ENCODE measurements at places on chromosomes 2 and 18.
A peak's percentile ranks its signal among the peaks of the same experiment; 100 is the strongest.

DNA sequence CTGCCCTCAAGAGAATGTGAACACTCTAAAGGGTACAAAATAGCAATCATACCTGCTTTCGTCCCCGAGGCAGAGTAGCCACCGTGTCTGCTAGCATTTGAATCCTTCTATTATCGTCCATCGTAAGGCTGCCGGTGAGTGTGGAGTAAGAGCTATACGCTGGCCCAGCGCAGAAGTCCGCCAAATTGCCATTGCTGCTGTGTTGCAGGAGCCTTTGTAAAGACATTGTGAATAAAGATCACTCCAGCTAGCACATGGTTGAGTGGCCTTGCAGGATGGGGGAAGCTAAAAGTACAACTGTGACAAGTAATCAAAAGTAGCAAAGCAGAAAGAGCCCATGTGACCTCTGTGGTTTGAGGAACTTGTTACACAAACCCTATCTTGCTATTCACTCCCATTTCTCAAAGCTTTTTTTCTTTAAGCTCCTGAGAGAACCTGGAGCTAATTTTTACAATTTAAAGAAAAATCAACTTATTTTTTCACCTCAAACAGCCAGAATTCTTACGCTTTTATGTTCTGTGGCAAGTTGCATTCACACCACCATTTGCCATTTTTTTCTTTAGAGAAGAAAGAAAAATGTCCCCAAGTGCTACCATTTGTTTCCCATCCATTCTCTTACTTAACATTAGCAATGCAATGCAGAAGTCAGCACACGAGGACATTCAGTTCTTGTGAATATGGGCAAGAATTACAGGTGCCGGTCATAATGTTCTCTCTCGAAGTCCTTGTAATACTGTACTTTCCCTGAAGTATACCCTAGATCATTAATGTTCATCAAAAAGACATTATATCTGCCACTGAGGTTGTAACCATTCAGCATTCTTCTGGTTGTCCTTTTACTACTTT, at the start of gene CYTIP:
TSS of gene CYTIP (minus strand) at position 295 of the 846 bp plus-strand sequence. CDS start at position 226, 69 bp downstream.
- DNase-seq: no peak

DNA sequence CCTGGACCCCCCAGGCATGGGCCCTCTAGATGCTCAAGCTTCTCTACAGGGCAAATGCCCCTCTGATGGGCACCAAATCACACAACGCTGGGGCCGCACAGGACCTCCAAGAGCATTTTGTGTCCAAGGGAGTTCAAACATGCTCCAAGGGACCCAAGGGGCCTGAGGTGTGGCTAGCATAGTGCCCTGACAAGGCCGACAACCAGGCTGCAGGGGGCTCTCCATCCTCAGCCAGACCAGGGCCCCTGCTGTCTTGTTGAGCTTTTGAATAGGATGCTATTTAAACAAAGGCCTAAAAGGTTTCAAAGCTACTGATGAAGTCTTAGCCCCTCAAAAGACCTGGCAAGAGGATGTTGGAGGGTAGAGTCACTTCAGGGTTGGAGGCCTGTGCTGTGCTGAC, 33.1 kb downstream of the EN1 start:
- DNase-seq: no peak

DNA sequence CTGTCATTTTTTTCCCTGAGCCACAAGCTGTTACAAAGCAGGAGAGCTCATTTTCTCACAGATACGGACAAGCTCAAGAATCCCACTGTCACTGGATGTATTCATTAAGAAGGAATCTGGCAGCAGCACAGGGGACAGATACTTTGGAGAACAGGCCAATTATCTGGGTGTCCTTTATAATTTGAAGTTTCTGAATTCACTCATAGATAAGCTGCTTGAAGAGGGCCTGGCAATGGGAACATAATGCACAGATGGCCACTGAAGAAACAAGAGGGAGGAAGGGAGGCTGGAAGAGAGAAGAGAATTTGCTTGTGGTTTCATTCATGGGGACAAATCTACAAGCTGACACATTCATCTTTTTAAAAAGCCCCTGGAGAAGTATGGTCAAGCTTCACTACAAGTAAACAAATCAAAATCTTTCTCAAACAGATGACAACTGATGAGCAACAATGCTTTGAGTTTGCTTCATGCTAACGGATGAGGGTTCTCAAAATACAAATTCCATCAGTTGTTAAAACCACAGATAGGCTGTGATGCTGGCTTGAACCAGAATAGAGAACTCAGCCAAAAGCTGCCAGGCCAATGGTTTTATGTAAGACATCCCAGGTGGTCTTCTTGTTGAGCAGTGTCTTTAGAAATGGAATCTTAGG, 11.9 kb downstream of the BCL2 start:
- DNase-seq: no peak

DNA sequence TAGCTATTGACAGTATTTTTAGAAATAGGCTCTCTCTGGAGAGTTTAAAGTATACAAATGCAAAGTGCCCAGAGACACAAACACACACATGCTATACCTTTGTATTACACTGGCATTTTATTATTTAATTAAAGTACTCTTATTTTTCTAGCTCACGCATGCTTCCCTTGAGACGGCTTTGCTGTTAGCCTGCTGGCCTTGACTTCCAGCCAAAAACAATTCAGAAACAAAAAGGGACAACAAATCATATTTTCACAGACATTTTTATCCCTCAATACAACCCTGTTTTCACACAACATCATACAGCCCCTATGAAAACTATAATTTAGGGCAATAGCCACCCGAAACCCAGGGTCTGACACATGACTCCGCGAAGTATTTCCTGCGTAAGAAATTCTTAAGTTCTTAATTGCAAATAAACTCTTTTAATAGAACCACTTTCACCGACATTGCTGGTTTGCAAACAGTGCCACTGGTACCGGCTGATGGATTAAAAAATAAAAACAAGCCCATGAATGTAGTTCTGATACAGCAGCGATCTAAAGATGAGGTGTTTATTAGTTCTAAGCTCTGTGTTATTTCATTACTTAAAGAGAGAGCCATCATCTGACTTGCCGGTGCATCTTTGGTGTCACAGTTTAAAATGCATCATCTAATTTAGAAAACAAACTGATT, 185.1 kb downstream of the TCF4 start:
- no peak for DNase-seq

GRCh38 chr18:44834867-44835469, 154.3 kb downstream of the SETBP1 start:
- DNase-seq: no peak

GRCh38 chr2:17401096-17401495, 117.1 kb downstream of the RAD51AP2 start:
- no peak for DNase-seq

GRCh38 chr18:51234117-51235008, 36.9 kb upstream of the MEX3C start:
- DNase-seq: no peak

DNA sequence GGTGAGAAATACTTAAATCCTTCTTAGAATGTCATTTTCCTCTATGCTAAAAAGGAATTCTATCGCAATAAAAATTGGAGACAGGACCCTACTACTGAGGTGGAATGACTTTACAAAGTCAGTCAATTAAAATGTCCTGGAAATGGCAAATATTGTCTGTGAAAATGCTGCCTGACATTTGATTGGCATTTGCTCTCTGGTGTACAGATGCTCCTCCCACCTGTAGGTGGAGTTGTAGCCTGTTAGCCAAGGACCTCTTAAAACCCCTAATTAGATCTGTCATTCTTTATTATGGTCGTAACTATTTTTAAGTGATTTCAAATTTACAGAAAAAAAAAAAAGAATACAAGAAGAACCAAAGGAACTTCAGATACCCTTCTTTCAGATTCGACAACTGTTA, 393.1 kb upstream of the KLHL29 start:
- DNase-seq: no peak

DNA sequence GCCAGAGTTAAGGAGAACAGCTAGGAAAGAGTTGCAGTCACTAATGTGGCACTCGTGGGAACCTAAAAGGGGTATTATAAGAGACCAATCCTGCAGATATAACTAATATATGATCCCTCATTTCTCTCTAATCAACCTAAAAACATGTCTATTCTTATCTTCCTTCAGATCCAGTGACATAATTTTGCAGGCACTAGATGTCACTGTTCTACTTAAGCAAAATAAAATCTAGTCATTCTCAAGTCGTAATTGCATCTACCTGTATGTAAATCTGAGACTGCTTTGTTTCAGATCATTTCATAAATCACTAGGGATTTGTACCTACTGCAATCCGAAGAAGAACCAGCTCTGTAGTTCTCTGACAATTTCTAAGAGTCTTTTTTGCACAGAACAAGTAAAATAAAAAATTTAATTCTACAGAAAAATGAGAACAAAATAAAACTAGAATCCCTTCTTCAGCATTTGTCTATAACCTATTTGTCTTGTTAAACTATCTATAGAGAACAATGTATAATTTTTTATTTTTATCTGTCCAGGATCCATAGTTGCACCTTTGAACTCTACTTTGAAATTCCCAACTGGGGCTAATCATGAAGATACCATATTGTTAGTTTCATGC, 56.5 kb upstream of the ERBB4 start:
- no peak for DNase-seq

DNA sequence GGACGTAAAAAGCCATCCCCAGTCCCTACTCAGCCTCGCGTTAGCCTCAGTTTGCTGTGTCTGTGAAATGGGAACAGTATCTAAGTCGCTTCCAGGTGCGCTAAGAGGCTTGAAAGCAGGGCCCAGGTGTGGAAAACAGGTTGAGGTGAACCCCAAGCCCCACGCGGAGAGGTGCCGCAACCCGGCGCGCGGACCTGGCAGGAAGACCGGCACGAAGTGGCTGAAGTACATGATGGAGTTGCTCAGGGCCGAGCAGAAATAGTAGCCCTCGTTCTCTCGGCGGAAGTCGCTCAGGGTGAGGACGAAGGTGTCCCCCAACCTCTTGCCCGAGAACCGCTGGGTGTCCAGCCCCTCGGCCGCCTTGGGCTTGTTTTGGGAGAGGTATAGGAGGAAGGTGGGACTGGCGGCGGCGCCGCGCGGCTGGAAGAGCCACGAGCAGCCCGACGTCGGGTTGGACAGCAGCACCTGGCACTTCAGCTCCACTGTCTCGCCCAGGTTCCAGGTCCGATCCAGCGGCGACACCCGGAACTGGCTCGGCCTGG, 508 bp downstream of the CD8A start:
- DNase-seq: no peak

- DNase-seq: no peak
These were observed 79.2 kb downstream of the BIN1 start for GRCh38 chr2:127027715-127028114.

- DNase-seq: no peak
These were observed 241.7 kb downstream of the DSC3 start for GRCh38 chr18:30800800-30801199.

- DNase-seq: no peak
These were observed 202.0 kb upstream of the EPHA4 start for GRCh38 chr2:221774136-221774535.

- DNase-seq: no peak
These were observed 96.0 kb downstream of the INHBB start for GRCh38 chr2:120441744-120442471.

- DNase-seq: no peak
These were observed 523.1 kb upstream of the ID2 start for GRCh38 chr2:8158711-8159110.

- DNase-seq: peak; percentile 24
These were observed 10.2 kb downstream of the PROKR1 start for GRCh38 chr2:68653538-68653982.

- DNase-seq: no peak
These were observed 115.6 kb upstream of the RMDN2 start for GRCh38 chr2:37809525-37809924.

DNA sequence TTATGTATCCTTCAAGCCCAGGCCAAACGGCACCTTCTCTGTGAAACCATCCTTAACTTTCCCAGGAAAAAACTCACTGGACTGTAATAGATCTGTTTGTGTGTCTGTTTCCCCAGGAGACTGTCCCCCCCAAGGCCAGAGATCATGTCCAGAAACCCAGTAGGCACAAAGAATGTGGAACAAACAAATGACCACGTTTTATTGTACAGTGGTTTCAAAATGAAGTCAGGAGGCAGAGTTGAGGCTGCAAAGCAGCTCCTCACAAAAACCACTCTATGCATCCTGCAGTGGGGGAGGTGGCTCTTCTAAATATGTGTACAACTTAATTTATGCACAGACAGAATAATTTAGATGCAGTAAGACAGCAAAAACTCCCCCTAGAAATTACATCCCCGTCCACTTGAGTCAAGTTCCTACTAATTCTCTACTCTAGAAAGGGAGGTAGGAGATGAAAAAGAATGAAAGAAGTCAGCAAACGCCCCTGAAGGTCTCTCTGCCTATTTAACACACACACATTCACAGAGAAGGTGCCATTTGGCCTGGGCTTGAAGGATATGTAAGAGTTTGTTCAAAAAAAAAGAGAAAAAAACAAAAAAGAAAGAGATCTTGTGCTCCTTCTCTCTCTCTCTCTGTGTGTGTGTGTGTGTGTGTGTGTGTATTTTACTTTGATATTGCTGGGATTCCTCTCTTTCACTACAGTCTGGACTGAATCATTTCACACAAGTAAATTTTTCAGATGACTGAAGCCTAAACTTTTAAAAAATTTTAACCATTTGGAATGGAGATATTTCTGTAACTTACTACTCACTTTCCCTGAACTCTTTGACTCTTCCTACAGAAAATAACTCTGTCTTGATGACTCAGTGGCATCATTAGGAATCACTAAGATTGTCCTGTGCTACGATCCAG, 19.5 kb downstream of the BCL2 start:
- DNase-seq: no peak

- peak; percentile 45 for DNase-seq
These were observed at the start of gene FBXO41 for GRCh38 chr2:73284296-73285158. FBXO41 (minus strand) TSS chr2:73284478; CDS start chr2:73269630, 14,848 bp downstream.

DNA sequence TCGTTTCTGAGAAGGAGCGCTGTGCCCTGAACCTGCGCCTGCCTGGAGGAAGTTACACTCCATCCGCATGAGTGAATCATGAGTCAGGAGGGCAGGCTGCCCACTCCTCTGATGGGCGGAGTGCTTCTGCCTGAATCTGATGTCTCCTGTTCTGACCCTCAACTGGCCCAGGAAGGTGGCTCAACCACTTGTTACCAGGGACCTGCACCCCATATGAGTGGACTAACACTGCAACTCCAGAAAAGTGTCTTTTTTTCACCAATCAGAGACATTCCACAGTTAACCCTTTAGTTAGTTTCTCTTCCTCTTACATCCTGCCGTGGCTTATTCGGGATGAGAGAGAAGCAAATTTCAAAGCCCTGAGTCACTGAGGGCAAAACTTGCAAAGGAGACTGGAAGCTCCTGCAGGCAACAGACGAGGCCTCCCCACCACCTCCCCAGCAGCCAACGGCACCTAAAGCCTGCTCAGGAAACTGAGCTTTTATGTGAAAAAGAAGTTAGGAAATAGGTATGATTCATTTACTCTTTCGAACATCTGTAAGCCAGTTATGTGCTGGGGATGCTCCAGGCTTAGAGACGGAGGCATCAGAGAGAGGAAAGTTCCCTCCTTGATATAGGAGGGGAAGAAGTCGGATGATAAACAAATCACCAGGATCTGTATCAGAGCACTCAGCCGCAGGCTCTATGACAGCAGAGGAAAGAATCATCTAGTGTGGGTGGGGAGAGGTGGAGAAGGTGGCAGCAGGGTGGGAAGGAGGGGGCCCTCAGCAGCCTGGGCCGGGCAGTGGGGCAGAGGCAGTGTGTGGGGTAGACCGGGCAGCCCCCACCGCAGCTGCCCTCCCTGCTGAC, 30.9 kb downstream of the MBP start:
- DNase-seq: no peak

Measured in stimulated activated CD8-positive, alpha-beta memory T cell treated with anti-CD3 and anti-CD28 coated beads, Interleukin-7, amount 100 ng/mL, for 1 hour (primary cell).